ENCODE measurements at places on chromosomes 13 and 19. TPM values are rescaled to one million over a fixed set of nuclear protein-coding genes. Genes with fewer than 3 reads are reported as not detected.

- no peak for DNase-seq
These were observed 76.9 kb downstream of the SIPA1L3 start for GRCh38 chr19:37983916-37984315.

Gene CEACAM20
- total RNA-seq, result 0.33 TPM

- DNase-seq, result no peak
These were observed 318.7 kb downstream of the PCDH9 start for GRCh38 chr13:66911411-66911939.

Gene MLLT1
- total RNA-seq, result 13.8 TPM

Gene SYDE1
- total RNA-seq, result 14.9 TPM

GRCh38 chr13:42967660-42968059 is 24.4 kb downstream of the EPSTI1 start:
- DNase-seq, result no peak

DNA sequence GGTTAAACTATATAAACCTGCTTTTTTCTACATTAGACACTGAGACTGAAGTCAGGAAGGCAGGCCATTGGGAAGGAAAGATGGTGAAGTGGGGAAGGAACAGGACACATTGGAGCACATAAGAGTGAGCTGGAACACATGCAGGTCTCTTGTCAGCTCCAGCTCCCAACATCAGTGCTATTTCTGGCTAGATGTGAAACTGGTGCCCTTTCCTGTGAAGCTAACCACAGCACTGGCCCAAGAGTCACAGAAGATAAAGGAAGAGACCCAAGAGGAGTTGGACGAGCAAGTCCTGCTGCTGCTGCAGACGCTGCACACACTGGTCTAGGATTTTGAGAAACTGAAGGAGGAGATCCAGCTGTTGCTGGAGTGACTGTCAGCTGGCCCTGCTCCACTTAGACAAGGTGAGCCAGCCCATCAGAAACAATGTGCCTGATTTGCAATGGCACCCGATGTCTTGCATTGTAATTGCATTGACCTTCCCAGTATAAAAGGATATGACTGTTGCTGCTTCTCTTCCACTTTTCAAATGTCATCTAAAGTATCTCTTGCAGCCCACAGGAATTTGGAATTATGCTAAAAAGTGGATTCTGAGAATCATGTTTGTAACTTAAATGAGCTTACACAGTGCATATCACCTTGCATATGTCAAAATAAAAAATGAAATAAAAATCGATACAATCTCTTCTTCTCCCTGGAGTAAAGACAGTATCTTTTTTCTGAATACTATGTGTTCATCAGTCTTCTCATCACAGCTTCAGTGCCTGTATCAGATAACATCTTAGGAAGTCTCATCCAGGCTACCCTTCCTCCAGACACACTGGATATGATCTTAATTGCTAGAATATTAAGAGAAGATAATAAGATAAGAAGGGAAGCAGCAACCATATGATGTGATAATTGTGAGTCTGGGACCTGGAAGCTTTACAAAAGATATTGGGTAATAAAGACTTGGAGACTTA is 230.7 kb upstream of the SPRY2 start:
- no peak for DNase-seq

- DNase-seq, result no peak
These were observed 1404.5 kb upstream of the SPRY2 start for GRCh38 chr13:81745391-81745790.

GRCh38 chr13:45975337-45975736 is 77.2 kb downstream of the ZC3H13 start:
- no peak for DNase-seq

GRCh38 chr19:55080968-55081769 is 5.5 kb downstream of the EPS8L1 start:
- DNase-seq, result peak; percentile 74

DNA sequence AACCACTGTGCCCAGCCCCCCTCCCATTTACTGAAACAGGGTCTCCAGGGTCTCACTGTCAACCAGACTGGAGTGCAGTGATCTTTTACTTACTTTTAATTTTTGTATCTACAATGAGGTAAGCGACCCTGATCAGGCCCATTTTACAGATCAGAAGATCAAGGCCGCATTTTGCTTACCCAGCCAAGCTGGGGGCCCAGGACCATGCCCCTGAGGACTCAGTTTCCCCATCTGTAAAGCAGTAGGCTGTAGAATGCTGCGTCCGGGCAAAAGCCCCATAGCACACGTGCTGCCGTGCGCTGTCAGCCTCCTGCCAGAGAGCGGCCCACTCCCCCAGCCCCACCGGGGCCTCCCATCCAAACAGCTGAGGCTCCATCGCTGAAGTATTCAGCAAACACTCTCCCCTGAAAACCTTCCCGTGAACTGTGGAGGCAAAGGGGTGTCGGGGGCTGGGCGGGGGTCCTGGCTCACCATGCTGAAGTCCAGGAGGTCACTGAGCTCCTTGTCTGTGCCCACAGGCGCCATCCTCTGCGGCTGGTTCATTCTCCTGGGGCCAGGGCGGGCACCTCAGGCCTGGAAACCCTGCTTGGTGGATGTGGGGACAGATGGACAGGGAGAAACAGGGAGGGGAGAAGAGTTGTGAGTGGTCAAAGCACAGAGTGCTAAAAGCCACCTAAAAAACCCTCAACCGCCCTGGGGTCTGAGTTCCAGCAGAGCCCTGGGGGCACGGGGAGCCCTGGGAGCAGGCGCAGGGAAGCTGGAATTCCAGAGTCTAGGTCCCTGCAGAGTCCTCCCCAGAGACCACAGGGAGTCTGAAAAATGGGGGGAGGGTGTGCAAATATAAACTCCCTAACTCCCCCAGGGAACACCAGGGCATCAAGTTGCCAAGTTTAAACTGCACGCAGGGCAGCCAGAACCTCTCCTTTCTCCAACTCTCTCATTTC is 2.4 kb downstream of the TCF3 start:
- no peak for DNase-seq

- no peak for DNase-seq
These were observed 12.4 kb upstream of the SULT2B1 start for GRCh38 chr19:48539503-48540096.

Gene PROZ
- total RNA-seq, result not detected

- DNase-seq, result no peak
These were observed 3.2 kb downstream of the ZNF628 start for GRCh38 chr19:55479451-55480230.

GRCh38 chr19:58007285-58007684 is 4.7 kb upstream of the ZNF606 start:
- DNase-seq, result no peak

Gene KIR2DL1
- not detected for total RNA-seq

DNA sequence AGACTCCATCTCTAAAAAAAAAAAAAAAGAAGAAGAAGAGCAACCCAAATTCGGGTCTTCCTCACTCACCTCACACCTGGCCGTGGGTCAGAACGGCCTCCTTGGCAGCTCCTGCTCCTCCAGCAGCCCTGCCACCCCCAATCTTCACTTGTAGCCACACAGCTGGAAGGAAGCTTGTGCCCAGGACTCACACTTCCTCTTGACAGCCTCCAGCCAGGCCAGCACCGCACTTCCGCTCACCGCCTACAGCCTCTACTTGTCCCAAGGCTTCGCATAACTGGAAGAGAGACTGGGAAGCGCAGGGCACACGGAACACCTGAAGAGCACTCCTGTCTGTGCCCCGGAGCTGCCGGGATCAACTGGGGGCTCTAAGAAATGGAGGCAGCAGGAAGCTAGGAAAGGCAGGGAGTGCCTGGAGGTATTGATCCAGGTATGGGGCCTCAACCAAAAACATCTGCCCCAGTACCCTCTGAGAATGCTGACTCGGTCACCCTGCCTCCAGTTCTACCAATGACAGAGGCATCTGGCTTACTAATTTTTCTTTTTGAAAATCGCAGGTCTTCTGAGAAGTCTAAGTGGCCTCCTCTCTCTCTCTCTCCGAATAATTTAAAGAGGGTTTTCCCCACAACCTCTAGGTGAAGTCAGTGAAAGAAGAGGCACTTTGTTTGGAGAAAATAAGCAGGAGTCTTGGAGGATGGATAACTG is 31.1 kb upstream of the ATP12A start:
- DNase-seq, result no peak

DNA sequence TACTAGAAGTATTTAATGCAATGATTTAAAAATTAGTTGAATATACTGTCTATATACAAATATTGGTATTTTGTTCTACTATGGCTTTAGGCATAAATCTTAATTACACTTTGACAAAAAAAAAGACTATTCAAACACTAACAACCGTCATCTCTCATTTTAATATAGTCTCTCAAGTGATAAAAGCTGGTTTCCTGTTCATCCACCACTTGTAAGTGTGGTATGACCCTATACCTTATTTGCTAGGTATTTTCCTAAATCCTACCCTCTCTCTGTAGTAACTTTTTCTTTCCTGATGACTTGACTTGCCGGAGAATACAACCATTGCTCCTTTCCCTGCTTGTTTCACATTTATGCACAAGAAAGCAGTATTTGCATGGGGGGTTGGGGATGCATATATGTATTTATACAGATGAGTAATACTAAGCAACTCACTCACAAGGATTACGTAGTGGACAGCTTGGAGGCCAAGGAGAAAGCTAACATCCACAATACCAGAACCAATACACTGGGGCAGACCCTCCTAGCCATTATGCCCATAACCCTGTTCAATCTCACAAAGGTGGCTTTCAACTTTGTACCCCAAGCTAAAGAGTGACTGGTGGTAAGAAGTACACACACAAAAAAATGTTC is 12.7 kb upstream of the EFNB2 start:
- no peak for DNase-seq

DNA sequence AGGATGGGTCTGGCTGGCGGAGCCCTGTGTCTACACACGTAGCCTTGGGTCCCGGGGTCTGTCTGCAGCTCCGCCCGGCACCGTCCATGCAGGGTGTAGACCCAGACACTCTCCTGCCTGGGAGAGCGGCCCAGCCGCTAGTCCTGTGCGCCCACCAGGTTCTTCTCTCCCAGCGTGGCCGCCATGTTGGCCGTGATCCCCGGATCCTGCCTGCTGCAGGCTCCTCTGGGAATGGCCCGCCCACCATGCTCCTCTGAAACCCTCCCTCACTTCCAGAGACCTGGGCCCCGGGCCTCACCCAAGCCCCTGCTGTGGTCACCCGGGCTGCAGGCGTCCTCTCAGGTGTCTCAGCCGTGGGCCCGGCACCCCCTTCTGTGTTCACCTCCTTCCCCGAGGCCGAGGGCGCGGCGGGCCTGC is 57.7 kb upstream of the MCF2L start:
- no peak for DNase-seq

- no peak for DNase-seq
These were observed 1317.0 kb downstream of the PCDH9 start for GRCh38 chr13:65913173-65913572.
